SW480 (cell line): ENCODE measurements at places on chromosomes 6 and 20.

GRCh38 chr6:16761471-16762267 is 409 bp upstream of the ATXN1 start:
- DNase-seq, result peak; percentile 90

DNA sequence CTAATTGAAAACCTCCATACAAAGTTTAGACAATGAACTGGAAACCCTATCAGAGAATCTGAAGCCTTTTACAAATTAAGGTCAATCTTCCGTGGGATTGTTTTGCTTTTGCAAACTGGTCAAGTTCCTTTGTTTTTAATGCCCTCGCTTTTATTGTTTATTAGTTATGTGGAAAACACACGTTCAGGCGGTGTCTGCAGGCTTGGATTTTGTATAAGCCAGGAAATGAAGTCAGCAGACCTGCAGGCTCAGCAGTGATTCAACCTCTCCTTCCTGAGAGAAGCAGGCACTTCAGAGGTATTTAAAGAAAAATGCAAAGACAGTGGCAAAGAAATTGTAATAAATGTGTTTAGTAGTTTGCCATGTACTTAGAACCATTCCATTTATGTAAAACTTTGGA is 103.4 kb upstream of the PDE10A start:
- no peak for DNase-seq

GRCh38 chr6:138833816-138834539 is 38.1 kb downstream of the ECT2L start:
- no peak for DNase-seq

DNA sequence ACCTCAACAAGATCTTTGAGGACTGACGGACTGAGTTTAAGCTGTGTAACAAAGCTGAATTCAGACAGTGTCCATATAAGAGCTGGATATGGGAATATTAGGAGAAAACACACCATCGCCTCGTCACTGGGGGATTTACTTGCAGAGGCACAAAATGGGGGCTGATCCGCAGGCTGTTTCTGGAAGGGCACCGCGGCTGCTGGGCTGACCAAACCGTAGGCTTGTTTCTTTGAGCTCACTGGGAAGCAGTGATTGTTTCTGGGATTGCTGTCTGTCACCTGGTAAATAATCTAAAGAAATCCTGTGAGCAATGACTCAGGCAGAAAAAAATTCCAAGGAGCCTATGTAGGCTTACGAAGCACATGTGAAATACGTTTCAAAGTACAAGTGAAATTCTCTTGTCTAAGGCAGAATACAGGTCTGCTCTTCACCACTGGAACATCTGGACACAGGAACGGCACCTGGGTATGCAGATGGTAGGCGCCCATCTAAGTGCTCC is 63.9 kb upstream of the MPC1 start:
- no peak for DNase-seq

- DNase-seq, result peak; percentile 93
Observed at GRCh38 chr6:163860287-163861081, 446.0 kb downstream of the QKI start.

- no peak for DNase-seq
Observed at GRCh38 chr6:168088161-168089053, 9.4 kb upstream of the FRMD1 start.

GRCh38 chr6:36656441-36656840 is 22.1 kb upstream of the CDKN1A start:
- DNase-seq, result peak; percentile 36

DNA sequence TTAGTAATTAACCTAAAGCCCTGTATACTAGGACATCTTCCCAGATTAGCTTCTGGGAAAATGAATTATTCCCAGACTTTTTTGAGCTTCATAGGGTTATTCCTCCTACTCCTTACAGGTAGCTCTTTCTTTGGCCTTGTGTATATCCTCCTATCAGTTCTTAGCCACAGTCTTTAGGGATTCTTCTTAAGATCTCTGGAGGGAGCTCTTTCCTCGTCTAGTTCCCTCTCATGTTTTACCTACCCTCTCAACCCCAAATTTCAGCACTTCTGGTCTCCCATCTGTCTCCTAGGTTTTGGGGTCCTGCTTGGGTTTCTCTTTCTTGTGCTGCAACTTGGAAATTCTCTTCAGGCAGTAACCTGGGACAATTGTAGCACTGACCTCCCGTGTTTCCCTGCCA is 46.4 kb upstream of the SLC35B3 start:
- no peak for DNase-seq

DNA sequence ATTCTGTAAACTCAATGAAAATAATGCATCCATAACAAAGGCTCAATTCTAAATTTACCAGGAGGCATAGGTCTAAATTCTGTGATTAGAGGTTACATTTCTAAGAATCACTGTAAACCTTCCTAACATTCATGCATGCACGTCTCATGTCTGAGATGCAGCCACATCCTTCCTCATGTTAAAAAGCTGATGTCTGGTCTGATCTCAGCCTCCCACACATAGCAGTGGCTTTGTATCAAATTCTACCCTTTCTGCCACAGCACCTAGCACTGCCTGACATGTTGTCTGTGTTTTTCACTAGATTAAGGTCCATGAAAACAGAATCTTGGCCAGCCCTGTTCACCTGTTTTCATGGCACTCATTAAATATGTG is 171.1 kb downstream of the WDR27 start:
- DNase-seq, result no peak

GRCh38 chr6:71454056-71454455 is 165.4 kb downstream of the OGFRL1 start:
- no peak for DNase-seq

- DNase-seq, result no peak
Observed at GRCh38 chr6:39330057-39330456, 7.6 kb upstream of the KCNK16 start.

GRCh38 chr6:88619951-88620350 is 343.5 kb downstream of the RNGTT start:
- DNase-seq, result no peak

- DNase-seq, result no peak
Observed at GRCh38 chr6:138242987-138243592, 24.8 kb upstream of the PBOV1 start.

- DNase-seq, result no peak
Observed at GRCh38 chr6:12749531-12750379, 33.2 kb downstream of the PHACTR1 start.

GRCh38 chr20:37240337-37241067 is 21.1 kb downstream of the GHRH start:
- DNase-seq, result no peak

GRCh38 chr6:13554929-13555333 is 19.5 kb upstream of the SIRT5 start:
- peak; percentile 37 for DNase-seq

GRCh38 chr6:111939902-111940301 is 66.7 kb upstream of the FYN start:
- no peak for DNase-seq

GRCh38 chr6:11618533-11618932 is 81.0 kb downstream of the TMEM170B start:
- DNase-seq, result peak; percentile 6

DNA sequence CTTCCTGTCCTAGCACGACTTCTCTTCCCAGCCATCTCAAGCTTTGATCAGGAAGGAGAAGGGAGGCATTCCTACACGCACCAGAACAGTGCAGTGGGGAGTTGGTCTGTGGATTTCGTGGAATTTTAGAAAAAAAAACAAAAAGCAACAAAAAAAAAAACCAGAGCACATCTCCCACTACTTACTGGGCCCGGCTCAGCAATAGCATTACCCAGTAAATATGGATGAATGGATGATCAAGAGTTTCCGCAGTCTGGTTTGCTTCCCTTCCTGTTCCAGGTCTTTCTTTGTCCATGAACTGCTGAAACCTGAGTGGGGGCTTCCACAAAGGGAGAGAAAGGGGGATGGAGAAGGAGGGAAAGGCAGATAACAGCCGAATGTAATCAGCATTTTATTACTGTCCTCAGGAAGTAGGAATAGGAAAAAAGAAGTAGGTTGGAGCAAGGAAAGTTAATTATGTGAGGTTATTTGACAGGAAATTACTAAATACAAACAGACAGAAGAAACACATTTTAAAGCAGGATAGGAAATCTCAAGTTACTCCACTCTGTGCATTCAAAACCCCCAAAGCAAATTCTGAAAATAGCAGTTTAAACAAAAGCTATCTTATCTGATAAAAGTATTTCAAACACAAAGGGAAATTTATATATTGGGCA is 349.0 kb downstream of the PRL start:
- no peak for DNase-seq

DNA sequence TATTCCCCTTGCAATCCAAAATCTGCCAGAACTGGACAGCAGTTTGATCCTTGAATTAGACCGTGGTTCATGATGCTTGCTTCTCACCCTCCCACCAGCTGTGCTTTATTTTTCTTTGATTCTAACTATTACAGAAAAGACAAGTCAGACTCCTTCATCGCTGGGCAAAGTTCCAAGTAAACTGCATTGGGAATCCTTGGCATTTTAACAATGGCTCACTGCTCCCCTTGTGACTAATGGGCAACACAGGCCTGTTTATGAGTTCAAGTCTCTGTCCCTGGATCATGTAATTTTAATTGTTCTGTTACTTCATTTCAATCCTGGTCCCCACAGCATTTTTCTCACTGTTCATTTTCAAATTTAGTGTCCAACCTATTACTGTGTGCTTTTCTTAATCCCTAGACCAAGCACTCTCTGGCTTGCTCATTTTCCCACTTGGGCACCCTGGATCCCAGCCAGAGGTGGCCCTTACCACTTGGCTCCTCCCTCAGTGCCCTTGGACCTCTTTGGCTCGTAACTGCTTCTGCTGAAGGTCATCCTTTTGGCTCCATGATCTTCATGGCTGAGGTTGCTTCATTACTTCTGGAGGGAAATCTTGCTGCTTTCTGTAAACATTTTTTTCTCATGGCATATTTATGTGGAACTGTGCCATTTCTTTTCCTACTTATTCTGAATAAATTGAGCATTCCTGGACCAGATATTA is 32.8 kb downstream of the PSMB9 start:
- no peak for DNase-seq

- no peak for DNase-seq
Observed at GRCh38 chr6:93222071-93222851, 197.1 kb downstream of the EPHA7 start.
